ENCODE measurements at places on chromosomes 6 and 20. TPM values are rescaled to one million over a fixed set of nuclear protein-coding genes. Genes with fewer than 3 reads are reported as not detected.

Gene MRS2
- total RNA-seq = 17.3 TPM

GRCh38 chr6:163414117-163414945, at the start of gene QKI:
QKI (plus strand) TSS chr6:163414718; CDS start chr6:163415194, 476 bp downstream.
- H3K27me3 ChIP-seq = no peaks in the 10 kb centered on the region
- peak within 1 kb of the TSS; percentile 94 for H3K4me3 ChIP-seq
- peaks cover 4% of the 10 kb centered on the region for H3K36me3 ChIP-seq
- peak within 1 kb of the TSS; percentile 99 for H3K27ac ChIP-seq
- H3K4me1 ChIP-seq = no peaks in the 10 kb centered on the region

DNA sequence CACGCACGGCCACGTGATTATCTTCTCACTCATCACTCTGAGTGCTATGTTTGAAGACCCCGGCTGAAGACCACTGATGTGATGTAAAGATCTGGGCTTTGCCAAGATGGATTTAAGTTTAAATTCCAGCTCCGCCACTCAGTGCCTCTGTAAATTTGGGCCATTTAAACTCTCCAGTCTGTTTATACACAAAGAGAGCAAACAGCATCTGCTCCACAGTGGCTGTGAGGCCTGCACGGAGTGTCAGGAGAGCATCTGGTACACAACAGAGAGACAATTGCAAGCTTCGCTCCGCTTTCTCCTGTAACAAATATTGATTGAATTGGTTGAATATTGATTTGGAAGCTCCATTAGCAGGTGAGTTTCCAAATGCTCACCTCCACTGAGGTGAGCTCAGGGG, 80.5 kb upstream of the FRMD1 start:
- peaks cover 19% of the 10 kb centered on the region for H3K27me3 ChIP-seq
- peaks cover 36% of the 10 kb centered on the region for H3K4me1 ChIP-seq
- H3K4me3 ChIP-seq = no peak overlapping the region

Gene KCNK5
- total RNA-seq = 1.5 TPM

- H3K4me3 ChIP-seq = no peak overlapping the region
- no peak overlapping the region for H3K27ac ChIP-seq
- H3K36me3 ChIP-seq = no peaks in the 10 kb centered on the region
- peaks cover 18% of the 10 kb centered on the region for H3K4me1 ChIP-seq
- peaks cover 2% of the 10 kb centered on the region for H3K27me3 ChIP-seq
- no peak for DNase-seq
Measured at GRCh38 chr20:59774921-59775686, 158.3 kb downstream of the SYCP2 start.

- peaks cover 6% of the 10 kb centered on the region for H3K4me1 ChIP-seq
- H3K27me3 ChIP-seq = no peaks in the 10 kb centered on the region
Measured at GRCh38 chr6:7087491-7087979, 20.2 kb upstream of the RREB1 start.

- peaks cover 7% of the 10 kb centered on the region for H3K4me1 ChIP-seq
- no peak overlapping the region for H3K4me3 ChIP-seq
- no peaks in the 10 kb centered on the region for H3K36me3 ChIP-seq
Measured at GRCh38 chr20:43840382-43841070, 74.1 kb upstream of the TOX2 start.

Gene DEFB132
- total RNA-seq = not detected

DNA sequence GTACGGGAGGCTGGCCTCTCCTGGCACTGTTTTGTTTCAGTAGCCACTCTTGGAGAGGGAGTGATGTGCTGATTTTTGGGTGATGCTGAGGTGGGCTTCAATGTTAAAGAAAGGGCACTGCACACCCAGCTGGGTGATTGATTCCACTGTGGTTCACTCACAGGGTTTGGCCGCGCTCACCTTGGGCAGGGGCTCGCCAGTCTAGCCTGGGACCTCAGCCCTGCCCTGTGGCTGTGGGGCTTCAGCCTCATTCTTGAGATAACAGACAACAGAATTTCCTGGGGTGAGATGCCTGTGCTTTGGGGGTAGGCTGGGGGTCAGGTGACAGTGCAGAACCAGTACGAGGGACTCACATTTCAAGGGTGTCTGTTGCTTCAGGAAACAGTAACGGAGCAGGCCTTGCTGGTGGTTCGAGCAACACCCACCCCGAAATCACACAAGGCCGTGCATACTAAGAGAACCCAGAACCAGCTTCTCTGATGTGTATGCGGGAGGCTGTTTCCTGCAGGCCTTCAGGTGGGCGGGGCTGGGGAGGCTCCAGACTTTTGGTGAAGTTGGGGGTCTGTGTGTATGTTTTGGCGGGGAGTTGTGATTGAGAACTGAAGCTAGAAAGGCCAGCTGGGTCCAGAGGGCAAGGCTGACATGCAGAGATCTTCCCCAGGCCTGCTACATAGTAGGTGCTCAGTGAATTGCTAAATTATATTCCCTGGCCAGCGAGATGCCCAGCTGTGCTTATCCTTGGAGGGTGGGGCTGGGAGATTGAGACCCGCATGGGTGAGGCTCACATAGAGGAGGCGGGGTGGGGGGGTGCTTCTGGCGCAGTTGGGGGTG, 154.2 kb upstream of the RNF24 start:
- no peak for DNase-seq
- H3K27ac ChIP-seq = no peak overlapping the region

DNA sequence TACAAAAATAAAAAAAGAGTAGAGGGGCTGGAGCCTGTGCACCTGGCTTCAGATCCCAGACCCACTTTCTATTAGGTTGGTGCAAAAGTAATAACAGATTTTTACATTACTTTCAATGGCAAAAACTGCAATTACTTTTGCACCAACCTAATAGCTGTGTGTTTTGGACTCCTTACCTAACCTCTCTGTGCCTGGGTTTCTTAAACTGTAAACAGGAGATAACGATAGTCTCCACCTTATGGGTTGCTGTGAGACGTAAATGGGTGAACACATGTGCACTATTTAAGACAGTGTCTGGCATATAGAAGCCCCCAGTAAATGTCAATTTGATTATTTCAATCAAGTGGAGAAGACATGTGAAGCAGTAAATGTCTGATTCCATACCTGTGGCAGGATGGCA, 89.7 kb downstream of the TFAP2C start:
- H3K4me3 ChIP-seq = no peak overlapping the region
- H3K4me1 ChIP-seq = no peaks in the 10 kb centered on the region
- no peak for DNase-seq
- H3K27me3 ChIP-seq = no peaks in the 10 kb centered on the region
- H3K36me3 ChIP-seq = no peaks in the 10 kb centered on the region

DNA sequence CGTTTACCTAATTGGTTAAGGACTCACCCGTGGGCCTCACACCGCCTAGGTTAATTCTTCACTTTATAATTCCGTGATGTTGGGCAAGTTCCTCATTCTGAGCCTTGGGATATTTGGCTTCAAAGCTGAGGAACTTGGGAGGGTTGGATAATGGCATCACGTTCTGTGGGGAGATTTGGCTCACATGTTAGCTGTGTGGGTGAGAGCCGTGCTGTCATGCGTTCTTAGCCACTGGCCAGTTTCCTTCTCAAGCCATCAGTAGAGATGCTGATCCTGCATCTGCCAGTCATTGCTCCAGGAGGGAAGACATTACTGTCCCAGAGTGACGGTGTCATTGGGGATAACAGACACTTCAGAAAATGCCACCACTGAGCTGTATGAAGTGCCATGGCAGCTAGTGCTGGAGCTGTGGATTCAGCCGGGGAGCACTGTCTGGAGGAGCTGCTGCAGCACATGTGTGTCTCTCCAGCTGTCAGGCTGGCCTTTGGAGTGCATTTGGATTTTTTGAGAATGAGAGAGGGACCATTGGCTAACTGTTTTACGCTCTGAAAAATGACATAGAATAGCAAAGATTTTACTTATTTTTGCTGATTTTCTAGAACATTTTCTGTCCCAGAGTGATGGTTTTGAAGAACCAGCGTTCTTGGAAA, 16.5 kb downstream of the IGF2R start:
- no peak overlapping the region for H3K4me3 ChIP-seq
- peaks cover 51% of the 10 kb centered on the region for H3K4me1 ChIP-seq
- H3K36me3 ChIP-seq = no peaks in the 10 kb centered on the region
- H3K27me3 ChIP-seq = no peaks in the 10 kb centered on the region
- peak; percentile 73 for DNase-seq
- peak overlapping the region; percentile 65 for H3K27ac ChIP-seq

DNA sequence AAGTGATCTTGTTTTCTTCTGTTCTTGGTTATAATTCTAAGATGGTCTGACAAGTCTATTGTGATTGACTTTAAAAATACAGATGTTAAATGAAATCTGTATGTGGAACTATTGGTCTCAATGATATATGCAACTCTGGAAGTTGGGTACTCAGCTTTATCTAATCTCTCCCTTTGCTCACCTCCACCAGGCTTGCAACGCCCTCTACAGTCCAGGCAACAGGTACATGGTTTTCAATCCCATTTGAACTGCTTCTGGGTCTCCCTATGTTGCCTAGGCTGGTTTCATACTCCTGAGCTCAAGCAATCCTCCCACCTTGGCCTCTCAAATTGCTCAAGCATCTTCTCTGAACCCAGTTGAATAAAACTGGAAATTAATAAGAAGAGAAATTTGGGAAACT, 25.6 kb upstream of the HLA-DQB1 start:
- H3K27ac ChIP-seq = no peak overlapping the region
- peaks cover 2% of the 10 kb centered on the region for H3K27me3 ChIP-seq
- H3K4me3 ChIP-seq = no peak overlapping the region
- H3K4me1 ChIP-seq = no peaks in the 10 kb centered on the region

DNA sequence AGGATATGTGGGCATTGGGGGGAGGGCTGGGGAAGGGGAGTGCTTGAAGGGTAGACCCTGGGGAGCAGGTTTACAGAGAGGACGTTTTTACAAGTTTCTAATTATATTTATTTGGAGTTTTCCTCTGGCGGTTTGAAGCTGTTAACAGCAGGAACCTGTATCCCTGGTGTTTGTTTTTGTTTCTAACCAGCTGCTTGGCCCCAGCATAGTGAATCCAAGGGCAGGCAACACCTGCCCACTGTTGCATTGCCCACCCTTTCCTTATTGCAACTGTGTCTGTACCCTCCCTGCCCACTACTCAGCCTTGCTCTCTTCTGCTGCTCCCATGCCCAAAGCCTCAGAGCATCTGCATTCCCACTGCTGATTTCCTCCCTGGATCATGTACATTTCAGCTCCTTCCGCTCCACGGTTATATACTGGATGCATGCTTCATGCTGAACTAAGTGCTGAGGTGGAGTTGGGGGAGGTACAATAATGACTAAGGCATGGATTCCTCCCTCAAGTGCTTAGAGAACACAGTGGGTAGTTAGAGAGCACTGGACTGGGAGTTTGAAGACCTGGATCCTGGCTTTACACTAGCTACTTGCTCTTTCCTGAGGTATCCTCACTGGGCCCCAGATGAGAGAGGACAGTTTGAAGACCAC, 6.0 kb downstream of the SCUBE3 start:
- H3K27me3 ChIP-seq = peaks cover 34% of the 10 kb centered on the region
- H3K4me3 ChIP-seq = no peak overlapping the region
- DNase-seq = no peak
- H3K36me3 ChIP-seq = peaks cover 3% of the 10 kb centered on the region

GRCh38 chr6:19472850-19473249, 364.3 kb upstream of the ID4 start:
- no peaks in the 10 kb centered on the region for H3K27me3 ChIP-seq
- no peak overlapping the region for H3K27ac ChIP-seq
- H3K36me3 ChIP-seq = no peaks in the 10 kb centered on the region
- no peak for DNase-seq

- no peak overlapping the region for H3K27ac ChIP-seq
- H3K4me1 ChIP-seq = peaks cover 3% of the 10 kb centered on the region
- H3K4me3 ChIP-seq = no peak overlapping the region
- no peaks in the 10 kb centered on the region for H3K36me3 ChIP-seq
- no peaks in the 10 kb centered on the region for H3K27me3 ChIP-seq
- DNase-seq = no peak
Measured at GRCh38 chr6:47789553-47789952, 7.7 kb downstream of the OPN5 start.
